ENCODE measurements at places on chromosomes 6 and 20.
A peak's percentile ranks its signal among the peaks of the same experiment; 100 is the strongest.

DNA sequence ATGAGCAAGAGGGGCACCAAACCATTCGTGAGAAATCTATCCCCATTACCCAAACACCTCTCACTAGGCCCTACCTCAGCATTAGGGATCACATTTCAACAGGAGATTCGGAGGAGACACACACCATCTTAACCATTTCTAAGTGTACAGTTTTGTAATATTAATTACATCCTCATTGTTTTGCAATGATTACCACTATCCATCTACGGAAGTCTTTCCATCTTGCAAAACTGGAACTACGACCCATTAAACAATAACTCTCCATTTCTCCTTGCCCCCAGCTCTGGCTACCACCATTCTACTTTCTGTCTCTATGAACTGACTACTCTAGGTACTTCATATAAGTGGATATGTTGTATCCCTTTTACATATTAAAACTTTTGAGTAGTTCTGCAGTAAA is 20.1 kb downstream of the ACOT13 start:
- DNase-seq = no peak

DNA sequence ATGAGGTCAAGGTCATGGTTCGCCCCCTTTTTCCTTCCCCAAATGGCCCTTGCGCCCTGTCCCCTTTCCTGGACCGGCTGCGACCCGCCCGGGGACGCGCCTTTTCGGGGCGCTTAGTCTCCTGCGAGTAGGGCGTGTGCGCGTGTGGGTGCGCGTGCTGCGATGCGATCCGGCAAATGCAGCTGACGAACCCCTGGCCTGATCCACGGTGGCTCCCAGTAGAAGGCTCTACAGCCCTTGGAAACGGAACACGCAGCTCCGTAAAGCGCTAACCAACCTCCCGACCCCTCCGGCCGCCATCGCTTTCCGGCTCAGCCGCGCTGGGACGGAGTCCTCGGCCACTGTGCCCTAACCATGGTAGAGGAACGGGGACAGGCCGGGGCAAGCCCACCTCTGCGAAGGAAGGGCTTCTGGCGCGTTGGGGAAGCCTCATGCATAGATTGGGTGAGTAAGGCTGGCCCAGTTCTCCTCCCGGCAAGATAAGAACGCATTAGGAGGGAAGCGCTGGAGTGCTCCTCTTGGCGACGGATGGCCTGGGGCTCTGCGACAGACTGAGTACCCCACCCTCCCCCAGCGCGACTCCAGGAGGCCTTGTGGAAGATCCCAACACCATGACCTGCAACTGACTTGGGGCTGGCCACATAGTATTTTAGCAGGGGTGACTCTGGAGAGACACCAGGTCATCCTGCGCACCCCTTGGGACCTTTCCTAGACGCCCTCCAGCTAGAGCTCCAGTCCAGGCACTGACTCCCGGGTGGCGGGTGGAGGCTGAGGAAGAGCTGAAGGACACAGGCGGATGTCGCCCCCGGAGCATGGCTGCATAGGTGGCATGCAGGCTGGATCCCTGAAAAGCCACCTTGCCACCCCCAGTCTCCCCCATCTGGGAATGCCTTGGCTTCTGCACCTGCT is 1.1 kb upstream of the SLC4A11 start:
- no peak for DNase-seq

DNA sequence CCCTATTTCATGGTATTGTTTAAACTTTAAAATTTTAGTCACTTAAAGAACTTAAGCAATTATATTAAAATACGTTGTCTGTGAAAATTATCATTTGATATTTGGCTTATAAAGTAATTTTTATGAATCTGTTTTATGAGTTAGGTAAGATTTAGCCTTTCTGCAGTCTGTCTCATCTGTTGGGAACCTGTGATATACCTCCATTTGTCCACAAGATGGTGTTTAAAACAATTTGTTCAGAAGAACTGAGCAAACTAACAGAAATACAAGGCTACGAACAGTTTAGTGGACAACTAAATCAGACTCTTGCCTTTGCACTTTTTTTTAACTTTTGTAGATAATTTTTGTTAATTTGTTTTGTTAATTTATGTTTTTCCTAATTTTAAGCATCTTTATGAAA is 92.4 kb downstream of the COL9A1 start:
- DNase-seq = peak; percentile 5

- no peak for DNase-seq
Observed at GRCh38 chr20:60977901-60978300, 274.2 kb upstream of the CDH4 start.

GRCh38 chr20:62507323-62507722 is 31.5 kb upstream of the GATA5 start:
- DNase-seq = no peak
